LNCaP clone FGC (cell line): ENCODE measurements at places on chromosomes 12 and 14.

- DNase-seq: no peak
These were observed 1.5 kb downstream of the FLVCR2 start for GRCh38 chr14:75579882-75580281.

DNA sequence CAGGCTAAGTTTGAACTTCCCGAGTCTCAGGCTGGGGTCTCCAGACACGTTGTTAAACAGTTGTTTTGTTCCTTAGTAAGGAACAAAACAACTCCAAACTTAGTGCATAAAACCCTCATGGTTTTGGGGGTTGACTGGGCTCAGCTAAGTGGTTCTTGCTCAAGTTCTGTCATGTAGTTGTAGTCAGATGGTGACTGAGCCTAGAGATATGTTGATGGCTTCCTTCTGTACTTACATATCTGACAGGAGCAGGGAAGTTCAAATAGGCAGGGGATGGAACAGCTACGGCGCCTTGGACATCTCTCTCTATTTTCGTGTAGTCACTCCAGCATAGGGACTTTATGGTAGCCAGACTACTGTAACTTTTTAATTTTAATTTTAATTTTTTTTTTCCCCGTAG lies 45.7 kb downstream of the SPATS2 start:
- DNase-seq: no peak

DNA sequence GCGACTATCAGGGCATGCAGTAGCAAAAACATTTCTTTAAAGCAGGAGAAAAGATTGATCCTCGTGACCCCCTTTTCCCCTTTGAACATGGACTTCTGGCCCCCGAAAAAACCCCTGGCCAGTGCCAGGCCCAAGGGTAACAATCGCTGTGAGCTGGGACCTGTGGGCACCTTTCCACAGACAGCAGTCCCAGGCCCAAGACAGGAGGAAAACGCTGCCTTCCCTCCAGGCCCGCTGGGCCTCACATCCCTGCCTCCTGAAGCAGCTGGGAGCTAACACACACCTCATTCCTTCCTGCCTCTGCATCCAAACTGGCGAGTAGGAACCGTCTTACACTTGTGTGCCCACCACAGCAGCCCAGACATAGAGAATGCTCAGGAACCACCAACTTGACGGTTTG lies 1.2 kb downstream of the VWF start:
- no peak for DNase-seq

DNA sequence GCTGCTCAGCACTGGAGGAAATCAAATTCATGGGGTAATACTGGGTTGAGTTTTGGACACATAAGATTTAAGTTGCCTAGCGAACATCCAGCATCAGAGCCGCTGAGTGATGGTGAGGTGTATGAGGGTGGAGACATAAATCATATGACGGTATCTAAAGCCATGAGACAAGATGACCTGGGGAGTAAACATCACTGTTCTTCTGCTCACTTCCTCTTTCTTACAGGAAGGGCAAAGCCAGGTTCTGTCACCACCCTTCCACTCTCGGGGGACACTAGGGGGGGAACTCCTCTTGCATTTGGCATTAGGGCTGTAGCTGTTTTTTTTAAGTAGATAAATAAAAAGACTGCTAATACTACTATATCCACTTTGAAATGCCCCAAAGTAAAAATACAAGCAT lies 24.0 kb downstream of the PRDM4 start:
- DNase-seq: no peak
